Osteoblast (primary cell): ENCODE measurements at places on chromosomes 3 and 15. TPM values are rescaled to one million over a fixed set of nuclear protein-coding genes. Genes with fewer than 3 reads are reported as not detected.
A peak's percentile ranks its signal among the peaks of the same experiment; 100 is the strongest.

Gene EPHA3
- 10.9 and 12.7 TPM in 2 replicates for total RNA-seq

Gene SPATA12
- not detected in 2 replicates for total RNA-seq

Gene CHRD
- 0.29 and 0.36 TPM in 2 replicates for total RNA-seq

DNA sequence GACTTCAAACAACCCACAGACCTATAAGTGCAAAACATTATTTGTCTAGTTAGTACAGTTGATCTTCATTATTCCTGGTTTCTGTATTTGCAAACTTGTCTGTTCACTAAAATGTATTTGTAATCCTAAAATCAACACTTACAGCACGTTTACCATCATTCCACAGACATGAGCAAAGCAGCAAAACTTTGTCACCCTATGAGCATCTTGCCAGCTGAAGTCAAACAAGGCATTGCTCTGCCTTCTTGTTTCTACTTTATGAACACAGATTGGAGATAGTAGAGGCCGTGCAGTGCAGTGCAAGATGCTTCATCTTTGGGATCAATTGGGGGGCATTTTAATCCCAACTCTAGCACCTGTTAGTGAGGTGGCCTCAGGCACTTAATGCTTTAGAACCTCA lies 202.1 kb downstream of the NLGN1 start:
- DNase-seq, result no peak

DNA sequence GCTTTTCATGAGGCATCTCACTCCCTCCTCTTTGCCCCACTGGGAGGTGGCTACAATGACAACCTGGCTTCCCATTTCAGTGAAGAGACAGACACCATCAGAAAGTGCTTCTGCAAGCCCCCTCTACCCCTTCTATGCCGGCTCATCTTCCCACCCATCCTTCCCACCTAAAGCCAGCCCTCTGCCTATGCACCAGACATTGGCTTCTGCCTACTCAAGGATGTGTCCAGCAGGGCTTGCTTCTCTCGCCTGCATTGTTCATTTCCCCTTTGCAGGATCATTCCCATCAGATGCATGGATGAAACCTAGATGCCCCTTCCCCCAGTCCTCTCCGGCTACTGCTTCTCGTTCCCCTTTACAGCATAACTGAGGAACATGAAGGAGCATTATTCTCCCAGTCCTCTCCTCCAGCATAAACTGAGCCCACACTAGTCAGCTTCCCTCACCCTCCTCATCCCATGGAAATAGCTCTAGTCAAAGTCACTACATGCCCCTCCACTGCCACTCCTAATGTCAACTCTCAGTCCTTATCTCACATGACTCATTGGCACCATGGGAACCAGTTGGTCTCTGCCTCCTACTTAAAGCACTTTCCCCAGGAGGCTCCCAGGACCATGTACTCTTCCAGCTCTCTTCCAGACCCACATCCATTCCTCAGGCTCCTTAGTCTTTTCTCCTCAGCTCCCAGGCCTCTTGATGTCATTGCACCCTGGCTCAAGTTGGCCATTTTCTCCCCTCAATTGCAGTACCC lies 47.9 kb downstream of the TM2D3 start:
- DNase-seq, result peak; percentile 65
